ENCODE measurements at places on chromosomes 5 and 9. TPM values are rescaled to one million over a fixed set of nuclear protein-coding genes. Genes with fewer than 3 reads are reported as not detected.

- DNase-seq, result no peak
Observed at GRCh38 chr5:66560371-66560770, 35.8 kb upstream of the MAST4 start.

DNA sequence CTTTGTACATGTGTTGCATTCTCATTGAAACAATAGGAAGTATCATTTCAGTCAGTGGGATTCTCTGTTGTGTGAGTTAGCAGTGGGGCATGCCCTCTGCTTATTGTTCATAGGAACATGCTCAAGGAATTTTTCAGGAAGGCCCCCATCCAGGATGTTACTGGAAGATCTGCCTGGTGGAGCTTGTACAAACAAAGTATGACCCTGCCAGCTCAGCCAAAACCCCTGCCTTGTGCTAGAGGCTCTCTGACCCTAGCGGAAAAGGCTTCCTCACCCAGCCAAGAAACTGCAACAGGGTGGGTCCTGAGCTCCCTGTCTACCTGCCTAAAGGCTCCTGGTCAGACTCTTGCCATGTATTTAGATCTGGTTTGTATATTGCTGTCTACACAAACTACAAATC is 43.2 kb downstream of the MRRF start:
- no peak for DNase-seq

DNA sequence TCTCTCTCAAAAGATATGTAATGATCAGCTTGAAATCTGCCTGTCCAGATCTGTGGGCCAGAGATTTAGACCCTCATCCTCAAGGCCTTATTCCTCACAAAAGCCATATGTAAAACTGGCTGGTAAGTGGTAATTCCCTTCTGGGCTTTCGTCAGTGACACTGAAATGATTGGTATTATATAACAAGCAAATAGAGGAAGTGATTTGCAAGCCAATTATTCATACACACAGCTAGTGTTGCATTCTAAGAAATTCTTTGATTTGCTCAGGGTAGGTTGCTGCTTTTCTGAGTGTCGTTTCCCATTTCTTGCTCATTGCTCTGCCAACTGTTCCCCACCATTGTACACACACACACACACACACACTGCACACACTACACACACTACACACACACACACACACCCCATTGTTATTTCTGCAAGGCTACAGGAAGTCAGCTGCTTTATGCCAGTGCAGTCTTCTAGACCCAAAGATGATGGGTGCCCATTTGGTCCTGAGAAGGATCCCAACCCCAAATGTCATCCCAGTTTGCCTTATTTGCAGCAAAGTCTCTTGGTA is 76.8 kb downstream of the PRLR start:
- DNase-seq, result no peak

DNA sequence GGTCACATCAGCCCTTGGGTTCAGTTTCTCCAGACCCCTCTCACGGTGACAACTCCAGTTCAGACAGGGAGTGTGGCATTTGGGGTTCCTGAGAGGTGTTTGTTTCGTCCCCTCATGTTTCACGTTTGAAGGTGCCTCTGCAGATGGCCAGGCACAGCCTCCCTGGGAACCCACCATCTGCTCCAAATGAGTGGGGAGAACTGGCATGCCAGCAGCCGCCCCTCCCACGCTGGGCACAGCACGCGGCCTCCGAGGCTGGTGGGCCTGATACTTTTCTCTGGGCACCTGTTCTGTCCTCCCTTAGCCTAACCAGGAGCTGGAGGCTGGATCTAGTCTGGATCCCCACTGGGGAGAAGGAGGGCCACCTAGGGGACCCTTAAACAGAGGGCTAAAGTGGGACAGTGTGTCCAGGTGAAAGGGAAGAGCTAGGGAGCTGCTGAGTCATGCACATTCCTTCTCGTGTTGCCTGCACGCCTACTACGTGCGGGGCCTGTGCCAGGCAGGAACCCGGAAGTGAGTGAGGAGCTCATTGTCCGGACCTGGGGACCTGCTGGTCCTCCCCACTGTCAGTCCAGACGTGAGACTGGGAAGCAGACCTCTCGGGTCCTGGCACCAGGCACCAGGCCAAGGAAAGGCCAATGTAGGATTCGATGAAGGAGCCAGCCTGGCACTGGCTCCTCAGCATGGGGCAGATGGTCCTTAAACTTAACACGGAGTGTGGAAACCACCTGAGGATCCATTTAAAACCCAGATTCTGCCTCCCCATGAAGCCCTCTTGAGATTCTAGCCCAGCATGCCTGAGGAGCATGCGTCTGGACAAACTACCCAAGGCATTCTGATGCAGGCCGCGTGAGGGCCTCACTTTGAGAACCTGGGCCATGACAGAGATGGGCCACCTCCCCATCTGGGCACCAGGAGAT is 11.7 kb downstream of the DNM1 start:
- no peak for DNase-seq

The C5orf58 gene
- polyA plus RNA-seq, result 1.0 TPM

The MOCS2 gene
- polyA plus RNA-seq, result 46.0 TPM

The CDC20B gene
- 0.15 TPM for polyA plus RNA-seq

The FGF1 gene
- 9.7 TPM for polyA plus RNA-seq

The NIM1K gene
- polyA plus RNA-seq, result 0.21 TPM

All from large intestine (tissue), 12 donors.